MM.1S (cell line): ENCODE measurements at places on chromosomes 3 and 15.
A peak's percentile ranks its signal among the peaks of the same experiment; 100 is the strongest.

GRCh38 chr3:58416191-58416590, 17.4 kb downstream of the PDHB start:
- no peak for DNase-seq

DNA sequence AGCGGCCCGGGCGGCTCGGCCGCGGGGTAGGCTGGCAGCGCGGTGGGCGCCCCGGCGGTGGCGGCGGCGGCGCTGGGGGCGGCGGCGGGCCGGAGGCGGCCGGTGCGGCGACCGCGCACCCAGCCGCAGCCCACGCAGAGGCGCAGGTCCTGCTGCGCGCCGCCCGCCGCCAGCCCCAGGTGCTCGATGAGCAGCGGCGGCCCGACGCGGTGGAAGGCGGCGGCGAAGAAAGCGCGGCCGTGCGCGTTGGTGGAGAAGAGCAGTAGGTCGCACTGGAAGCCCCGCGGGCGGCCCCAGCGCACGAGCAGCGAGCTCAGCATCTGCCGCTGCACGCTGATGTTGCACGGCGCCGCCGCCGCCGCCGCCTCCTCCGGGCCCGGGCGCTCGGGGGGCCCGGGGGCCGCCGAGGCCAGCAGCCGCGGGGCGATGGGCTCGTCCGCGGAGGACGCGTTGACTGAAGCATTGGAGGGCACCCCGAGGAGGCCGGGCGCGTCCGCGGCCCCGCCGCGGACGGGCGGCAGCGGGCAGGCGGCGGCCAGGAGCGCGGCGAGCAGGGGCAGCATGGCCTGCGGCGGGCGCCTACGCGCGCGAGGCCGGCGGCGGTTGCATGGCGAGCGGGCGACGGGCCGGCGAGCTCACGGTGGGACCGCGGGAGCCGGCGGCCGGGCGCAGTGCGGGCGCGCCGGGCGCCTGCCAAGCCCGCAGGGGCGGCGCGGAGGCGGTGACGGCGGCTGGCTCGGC, 452 bp downstream of the TMEM158 start:
- DNase-seq: peak; percentile 54

- DNase-seq: no peak
Measured at GRCh38 chr3:169215461-169216352, 447.8 kb downstream of the MECOM start.

GRCh38 chr15:96324940-96325540, 5.5 kb upstream of the NR2F2 start:
- no peak for DNase-seq

DNA sequence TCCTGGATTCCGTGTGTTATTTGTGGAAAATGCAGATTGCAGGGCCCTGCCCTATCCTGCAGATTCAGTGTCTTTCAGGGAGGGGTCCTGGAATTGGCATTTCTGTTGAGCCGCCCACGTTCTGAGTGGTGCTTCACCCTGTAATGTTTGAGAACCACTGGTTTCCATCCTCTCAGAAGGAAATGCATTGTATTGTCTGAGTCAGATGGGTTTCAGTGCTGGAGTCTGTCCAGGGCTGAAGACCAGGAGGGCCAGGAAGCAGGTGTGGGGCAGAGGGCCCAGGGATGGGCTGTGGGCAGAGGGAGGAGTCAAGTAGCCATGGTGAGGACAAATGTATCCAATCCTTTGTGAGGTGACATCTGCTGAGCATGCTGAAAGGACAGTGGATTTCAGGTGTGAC, 123.8 kb downstream of the SV2B start:
- no peak for DNase-seq

- DNase-seq: no peak
Measured at GRCh38 chr15:99009741-99010330, 2.2 kb upstream of the PGPEP1L start.

GRCh38 chr15:75126864-75127580, 74.7 kb upstream of the C15orf39 start:
- DNase-seq: no peak

DNA sequence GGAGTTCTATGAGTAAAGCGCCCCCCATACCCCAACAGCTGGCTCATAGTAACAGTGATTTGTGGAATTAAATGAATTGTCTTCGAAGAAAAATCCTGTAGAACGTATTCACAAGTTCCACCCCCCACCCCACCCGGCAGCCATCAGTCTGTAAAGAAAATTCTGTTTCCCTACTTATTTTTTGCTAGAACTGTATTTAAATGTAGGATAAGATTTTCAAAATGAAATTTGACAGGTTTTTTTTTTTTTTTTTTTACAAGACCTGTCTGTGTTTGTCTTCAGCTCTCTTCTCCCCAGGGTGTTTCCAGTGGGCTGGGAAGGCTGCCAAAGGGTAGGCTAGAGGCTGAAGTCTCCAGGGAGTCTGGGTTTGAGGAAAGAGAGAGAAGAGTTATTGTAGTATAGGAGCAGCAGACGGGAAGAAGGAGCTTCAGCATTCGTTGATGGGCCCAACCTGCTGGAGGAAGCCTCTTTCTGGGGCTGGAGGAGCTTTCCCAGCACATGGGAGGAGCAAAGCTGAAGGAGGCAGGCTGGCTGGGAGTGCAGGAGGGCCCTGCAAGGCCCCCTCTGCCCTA, 130.6 kb upstream of the SEMA6D start:
- DNase-seq: no peak

DNA sequence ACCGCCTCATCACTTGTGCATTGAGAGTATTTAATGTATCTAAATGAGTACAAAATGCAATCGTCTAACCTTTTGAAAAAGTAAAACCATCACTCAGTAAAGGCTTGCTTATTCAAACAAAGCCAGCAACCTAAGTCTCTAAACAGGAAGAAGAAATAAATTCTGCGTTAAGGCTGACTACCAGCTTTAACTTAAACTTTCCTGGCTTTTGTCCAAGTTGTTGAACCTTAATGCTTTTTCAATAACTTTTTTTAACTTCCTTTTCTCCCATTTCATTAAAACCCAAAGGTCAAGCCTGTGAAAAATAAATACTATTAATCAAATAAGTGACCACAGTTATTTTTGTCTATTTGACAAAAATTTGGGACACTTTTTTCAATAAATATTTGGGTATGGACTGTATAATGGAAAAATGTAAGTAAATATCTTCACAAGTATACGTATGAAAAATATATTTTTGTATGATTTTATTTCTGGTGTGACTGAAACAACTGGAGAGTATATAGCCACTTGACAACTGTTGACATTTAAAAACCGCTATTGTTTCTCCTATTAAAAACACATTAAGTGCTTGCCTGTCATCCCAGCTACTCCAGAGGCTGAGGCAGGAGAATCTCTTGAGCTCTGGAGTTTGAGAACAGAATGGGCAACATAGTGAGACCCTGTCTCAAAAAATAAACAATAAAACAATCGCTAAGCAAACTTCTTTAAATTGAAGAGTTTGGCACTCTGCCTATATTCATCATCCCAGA, 2.9 kb downstream of the KLHL24 start:
- no peak for DNase-seq

GRCh38 chr15:45150481-45150880, 20.7 kb downstream of the DUOX1 start:
- DNase-seq: no peak

DNA sequence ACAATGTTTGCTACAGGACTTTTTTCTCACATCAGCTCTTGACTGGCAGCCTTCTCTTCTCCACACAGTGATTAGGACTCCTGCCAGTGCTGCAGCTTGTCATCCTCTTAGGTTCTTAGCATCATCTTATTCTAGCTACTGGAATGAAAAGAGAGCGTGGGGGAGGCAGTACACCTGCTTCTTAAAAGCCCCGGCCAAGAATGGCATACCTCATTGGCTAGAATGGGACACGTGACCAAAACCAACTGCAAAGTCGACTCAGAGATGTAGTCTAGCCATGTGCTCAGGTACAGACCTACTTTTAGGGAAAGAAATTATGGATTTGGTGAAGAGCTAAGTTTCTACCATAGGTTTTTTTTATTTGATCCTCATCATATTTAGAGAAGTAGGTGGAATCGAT, 44.1 kb downstream of the RARB start:
- DNase-seq: no peak

GRCh38 chr3:24229468-24230221, 265.0 kb downstream of the THRB start:
- DNase-seq: no peak

- no peak for DNase-seq
Measured at GRCh38 chr3:128294999-128295468, 141.8 kb downstream of the EEFSEC start.
